Right renal cortex interstitium (tissue), 3 donors: ENCODE measurements at places on chromosomes 16 and 17.
A peak's percentile ranks its signal among the peaks of the same experiment; 100 is the strongest.

DNA sequence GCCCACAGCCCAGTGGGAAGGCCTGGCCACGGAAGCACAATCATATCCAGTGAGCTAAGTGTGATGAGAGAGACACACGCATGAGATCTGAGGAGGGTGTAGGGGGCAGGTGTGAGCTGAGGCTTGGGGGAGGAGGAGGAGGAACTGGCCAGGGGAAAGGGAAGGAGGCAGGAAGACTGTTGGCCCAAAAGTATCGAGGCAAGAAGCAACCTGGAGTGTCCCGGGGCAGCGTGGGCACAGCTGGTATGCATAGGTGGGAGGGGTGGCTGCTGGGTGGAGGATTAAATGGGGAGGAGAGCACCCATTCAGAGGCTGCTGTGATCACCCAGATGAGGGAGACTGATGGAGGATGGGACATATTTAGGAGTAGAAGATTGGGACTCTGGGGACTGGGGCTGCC is 41.4 kb downstream of the ARHGAP27 start:
- DNase-seq: no peak

GRCh38 chr17:40366861-40367518 is 2.5 kb upstream of the GJD3 start:
- no peak for DNase-seq

- DNase-seq: no peak
Observed at GRCh38 chr16:76777721-76778465, 413.1 kb upstream of the MON1B start.

DNA sequence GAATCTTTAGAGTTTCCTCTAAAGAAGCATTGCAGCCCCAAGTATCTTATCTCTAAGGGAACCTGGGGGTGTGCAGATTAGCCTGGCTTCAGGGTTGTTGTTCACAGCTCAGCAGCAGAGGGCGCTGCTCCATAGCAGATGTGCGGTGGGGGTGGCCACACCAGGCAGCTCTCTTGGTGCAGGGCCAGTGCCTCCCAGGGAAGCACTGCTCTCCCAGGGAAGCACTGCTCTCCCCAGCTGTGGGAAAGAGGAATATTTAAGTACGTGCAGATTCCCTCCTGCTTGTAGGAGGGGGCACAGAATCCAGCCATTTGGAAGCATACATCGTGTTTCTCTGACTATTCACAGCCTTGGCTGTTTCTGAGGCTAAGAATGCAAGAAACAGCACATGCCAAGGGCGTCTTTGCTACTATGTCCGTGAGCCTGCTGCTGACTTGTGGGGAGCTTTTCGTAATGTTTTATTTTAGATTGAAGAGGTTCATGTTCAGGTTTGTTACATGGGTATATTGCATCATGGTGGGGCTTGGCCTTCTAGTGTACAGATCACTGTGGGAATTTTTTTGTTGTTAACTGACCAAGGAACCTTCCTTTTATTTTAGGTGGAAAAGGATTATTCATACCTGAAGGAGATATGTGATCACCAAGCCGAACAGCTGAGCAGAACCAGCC is 217.8 kb downstream of the SPECC1 start:
- peak; percentile 47 for DNase-seq

DNA sequence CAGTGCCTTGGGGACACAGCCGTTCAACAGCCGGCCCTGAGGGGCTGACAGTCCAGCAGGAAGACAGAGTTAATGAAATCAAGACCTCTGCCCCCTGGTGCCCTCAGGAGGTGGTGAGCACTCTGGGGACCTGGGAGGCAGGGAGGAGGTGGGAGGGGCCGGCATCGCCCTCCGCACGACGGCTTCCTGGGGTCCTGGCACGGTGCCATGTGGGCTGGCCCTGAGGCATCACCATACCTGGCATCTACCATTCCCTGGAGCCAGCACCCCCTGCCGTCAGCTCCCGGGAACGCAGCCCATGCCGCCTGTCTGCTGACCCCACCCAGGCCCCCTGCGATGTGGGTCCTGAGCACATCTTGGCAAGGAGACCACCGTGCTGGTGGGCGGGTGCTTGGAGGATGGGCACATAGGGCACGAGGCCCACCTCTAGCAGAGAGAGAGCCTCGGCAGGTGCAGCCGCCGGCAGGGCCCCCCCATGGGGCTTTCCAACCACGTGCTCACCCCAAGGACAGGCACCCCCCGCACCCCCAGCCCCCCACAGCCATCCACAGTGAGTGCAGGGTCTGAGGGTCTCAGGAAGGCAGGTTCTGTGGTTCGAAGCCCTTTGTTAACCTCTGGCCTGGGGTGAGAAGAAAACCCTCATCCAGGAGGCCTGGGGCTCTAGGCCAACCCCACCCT is 52.5 kb downstream of the ZFPM1 start:
- peak; percentile 19 for DNase-seq

- no peak for DNase-seq
Observed at GRCh38 chr16:57258226-57258909, 13.3 kb downstream of the ARL2BP start.

DNA sequence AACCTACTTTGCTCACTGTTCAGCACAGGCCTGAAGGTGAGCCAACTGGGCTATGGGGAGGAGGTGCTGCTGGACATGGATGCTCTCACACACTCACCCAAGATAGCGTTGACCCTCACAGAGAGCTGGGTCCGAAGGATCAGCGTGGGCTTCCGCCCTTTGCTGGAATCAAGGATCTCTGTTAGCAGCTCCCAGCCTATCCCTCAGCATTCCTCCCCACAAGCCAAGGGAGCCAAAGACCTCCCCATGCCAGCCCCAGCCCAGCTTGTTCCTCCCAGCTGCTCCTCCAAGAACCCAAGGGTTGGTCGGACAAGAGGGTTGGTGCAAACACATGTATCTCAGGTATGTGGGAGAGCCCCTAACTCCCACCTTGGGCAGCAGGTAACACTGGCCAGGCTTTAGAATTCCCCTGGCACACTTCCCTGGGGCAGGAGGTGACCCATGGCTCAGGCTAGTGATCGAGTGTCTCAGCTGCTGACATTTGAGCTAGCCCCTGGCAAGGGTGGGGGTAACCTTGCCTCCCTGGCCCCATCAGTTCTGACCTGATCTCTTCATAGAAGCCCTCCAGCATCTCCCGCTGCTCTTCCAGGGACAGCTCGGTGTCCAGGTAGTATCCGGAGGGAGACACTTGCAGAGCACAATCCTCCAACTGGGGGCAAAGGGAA is 8.3 kb downstream of the FHOD1 start:
- DNase-seq: no peak

GRCh38 chr16:64390102-64390501 is 731.8 kb downstream of the CDH11 start:
- DNase-seq: no peak
